T-helper 1 cell (primary cell): ENCODE measurements at places on chromosomes 2 and 18.

DNA sequence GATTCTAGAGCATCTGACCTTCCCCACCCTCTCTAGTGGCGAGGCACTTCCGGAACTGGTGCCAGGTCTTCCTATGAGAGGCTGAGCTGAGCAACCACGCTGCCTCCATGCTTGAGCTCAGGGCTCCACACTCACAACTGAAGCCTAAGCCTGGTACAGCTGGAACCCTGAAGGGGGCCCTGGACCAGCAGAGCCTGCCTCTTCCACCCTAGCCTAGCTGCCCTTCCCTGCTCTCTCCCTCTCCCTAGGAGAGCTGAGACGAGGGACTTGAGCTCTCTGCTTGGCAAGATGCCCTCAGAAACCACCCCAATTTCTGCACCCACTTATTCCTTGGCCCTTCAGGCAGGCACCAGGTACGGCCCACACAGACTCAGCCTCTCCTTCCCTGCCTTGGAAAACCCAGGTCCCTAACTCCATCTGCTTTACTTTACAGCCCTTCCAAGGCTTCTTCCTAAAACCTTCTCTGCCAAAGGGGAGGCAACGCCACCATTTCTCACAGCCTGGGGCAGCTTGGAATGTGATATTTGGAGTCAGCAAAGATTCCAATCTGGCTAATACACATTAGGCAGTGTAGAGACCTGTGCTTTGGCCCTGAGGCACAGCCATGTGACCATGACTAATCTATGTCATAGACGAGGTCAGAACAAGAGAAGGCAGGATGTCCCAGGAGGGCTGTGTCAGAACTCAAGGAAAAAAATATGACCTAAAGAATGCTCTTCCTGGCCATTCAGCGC is 18.8 kb downstream of the COX7A2L start:
- DNase-seq, result no peak

GRCh38 chr18:54774981-54775665 is 53.2 kb upstream of the RAB27B start:
- no peak for DNase-seq

DNA sequence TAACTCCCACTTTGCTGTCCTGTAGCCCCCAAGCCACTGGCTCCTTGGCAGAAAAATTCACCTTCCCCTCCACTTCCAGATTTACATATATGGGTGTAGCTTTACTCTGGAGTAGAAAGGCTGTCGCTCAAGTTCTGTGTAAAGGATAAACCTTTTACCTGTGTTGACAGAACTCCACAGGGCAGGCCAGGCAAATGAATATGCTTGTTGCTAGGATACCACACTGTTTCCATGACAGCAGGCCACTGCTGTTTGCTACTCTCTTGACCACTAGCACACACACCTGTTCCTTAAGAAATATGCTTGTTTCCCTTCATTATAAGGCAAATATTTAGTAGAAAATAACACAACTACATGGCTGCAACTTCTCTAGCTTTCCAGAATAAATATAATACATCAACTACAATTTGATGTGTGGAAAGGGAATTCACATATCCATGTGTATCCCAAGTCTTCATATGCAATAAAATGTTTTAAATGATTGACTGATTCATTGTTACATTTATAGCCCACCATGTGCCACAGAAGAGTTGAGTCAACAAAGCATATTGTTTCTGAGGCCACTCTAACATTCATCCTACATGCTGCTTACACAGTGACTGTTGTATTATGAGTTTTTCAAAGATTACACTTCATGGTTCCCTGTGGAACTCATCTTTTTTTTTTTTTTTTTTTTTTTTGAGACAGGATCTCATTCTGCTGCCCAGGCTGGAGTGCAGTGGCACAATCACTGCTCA is 56.2 kb upstream of the ROCK1 start:
- DNase-seq, result no peak

GRCh38 chr2:7665880-7666279 is 748.7 kb downstream of the RNF144A start:
- peak; percentile 23 for DNase-seq

DNA sequence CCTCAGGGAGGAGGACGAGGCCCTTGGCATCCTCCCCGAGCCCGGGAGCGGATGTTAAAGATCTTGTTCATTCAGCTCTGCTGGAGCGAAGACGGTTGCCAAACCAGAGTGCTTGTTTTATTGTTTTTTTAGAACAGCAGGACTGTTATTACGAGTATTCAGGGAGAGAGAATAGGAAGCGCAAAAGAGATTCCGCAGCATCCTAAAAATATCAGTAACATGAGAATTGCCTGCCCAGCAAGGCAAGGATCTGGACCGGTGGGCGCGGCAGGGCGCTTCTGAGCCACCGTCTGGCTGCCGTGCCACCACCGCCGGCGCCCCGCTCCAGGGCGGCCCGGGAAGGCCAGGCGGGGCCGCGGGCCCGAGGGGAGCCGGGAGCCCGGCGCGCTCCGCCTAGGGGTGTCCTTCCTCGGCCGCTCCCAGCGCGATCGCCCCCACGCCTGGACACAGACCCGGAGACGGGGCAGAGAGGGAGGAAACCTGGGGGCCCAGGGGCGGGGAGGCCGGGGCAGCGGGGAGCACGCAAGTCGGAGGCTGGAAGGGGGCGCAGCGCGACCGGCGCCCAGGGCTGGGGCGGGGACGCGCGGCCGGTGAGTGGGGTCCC is 843 bp downstream of the CYS1 start:
- DNase-seq, result no peak

DNA sequence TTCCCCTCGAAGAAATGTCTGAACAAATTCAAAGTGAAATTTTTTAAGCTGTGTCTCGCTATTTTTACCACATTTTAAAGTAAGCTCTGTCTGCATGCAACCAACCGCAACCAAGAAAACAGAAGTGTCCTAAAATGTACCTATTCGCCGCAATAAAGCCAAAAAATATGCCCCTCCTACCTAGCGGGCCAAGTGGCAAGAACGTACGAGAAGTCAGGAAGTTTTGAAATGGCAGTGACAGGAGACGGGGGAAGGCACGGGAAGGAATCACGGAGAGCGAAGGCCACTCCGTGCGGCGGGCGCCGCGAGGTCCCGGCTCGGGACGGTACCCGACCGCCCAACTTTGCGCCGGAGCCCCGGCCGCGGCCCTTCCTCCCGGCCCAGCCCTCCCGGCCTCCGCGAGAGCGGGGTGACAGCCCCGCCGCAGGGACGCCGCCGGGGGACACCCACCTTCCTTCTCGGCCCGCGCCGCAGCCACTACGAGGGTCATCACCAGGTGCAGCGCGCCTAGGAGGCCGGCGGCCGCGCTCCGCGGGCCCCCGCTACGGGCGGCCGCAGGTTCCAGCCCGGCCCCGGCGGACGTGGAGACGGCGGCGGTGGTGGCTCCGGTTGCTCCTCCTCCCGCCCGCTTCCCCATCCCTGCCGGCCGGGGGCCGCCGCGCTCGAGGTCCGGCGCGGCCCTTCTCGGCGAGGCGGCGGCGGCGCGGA is 568 bp downstream of the TMEM131 start:
- peak; percentile 24 for DNase-seq

DNA sequence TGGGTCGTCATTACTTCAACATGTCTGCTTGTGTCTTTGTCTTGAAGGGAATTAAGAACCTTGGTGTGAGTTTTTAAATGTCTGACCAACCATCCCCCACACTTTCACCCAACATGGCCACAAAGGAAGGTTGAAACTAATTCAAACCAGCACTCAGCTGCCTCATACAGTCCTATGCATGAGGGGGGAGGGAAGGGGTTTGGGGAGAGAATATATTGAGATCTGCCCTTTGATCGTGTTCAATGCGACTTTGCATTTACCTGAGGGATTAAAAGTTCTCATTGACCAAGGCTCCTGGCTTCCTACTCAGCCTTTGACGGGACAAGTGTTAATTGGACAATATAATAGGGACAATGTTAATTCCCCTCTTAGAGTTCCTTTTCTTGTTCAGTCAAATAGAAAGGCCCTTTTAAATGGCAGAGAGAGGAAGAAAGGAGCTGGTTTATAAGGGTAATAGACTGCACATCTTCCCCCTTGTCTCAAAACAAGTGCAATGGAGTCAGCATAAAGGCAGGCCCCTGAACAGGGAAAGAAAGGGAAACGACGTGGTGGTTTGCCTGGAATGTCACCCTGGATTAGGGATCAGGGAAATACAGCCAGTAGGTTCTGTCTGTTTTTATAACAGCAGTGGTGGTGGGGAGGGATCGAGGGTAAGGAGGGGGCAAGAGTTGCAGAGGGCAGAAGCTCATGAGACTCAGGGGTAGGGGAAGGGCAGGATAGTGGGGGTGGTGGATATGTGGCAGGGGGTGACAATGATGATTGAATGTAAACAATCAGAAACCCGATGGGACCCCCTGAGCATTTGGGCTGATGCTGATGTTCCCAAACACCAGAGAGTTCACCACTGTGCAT is 198.7 kb downstream of the MYCN start:
- no peak for DNase-seq

DNA sequence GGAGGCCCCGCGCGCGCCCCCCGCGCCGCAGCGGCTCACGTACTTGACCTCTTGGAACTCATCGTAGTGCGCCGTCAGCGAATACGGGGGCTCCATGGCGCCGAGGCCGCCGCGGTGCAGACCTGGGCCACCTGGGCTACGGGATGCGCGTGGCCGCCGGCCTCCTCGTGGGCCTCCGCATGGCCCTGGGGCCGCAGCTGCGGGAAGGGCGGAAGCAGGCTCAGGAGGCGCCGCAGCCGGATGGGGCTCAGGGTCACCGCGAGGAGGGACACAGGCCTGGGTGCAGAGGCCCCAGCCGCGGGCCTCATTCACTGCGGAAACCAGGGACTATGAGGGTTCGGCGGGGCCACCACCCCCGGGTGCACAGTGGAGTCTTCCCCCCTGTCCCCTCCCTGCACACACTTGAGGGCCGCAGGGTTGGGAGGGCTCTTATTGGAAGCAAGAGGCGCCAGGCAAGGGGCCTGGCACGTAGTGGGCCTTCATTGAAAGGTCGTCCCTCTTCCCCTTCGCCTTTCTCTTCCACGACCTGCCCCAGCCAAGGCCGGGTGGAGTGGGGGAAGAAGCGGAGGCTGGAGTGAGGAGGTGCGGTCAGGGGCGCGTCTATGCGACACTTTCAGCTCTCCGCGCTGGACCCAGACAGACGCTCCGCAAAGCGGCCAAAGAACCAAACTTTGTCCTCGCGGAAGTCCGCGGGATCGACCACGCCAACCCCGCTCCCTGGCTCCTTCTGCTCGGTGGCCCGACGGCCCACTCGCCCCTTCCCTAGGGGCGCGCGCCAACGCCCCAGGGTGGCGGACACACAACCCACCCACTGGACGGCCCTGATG is 863 bp downstream of the ECEL1 start:
- no peak for DNase-seq

- no peak for DNase-seq
Measured at GRCh38 chr2:25044011-25044410, 2.1 kb downstream of the EFR3B start.

GRCh38 chr18:56873441-56874140 is 222.4 kb downstream of the WDR7 start:
- no peak for DNase-seq

DNA sequence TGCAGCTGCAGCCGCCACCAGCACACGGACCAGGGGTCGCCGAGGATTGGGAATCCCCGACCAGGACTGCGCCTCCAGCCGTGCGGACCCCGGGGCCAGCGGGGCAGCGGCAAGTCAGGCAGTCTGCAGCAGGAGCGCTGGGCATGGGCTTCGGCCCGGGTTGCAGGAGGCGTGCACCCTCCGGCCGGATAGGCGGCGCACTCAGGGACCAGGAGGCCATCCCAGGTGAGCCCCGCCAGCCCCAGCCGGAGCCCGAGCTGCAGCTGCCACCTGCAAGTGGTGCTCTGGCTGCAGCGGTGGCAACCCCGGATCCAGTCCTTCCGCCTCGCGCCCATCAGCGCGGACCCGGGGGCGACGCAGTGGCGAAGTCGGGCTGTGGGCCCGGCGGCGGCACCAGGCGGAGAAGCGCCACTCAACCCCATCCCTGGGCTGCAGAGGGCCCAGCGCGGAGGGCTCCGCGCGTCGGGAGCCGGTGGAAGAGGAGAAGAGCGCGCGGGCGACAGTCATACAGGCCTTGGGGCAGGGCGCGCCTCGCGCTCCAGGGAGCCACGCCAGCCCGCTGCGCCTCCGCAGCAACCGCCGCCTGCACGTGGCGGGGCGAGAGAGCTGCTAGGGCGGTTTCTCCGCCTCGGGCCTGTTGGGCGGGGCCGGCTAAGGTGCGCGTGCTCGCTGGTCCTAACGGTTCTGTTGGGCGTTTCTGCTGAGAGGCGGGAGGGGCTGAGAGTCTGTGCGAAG is 73.8 kb downstream of the RPIA start:
- no peak for DNase-seq

DNA sequence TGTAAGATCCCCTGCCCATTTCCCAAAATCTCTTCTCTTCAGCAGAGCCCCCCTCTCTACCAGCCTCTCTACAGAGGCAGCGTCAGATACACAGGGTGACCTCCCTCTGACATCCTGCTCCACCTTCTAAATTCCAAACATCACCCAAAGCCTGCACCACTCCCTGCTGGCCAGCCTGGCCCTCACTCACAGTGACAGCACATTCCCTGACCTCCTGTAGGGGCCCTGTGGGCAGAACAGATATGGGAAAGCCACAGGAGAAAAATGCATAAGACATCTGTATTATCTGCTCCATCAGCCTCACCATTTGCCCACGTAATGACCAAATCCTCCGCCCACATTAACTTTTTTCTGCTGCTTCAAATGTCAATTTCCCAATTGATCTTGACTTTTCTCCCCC is 40.6 kb downstream of the TRABD2A start:
- no peak for DNase-seq

GRCh38 chr2:138327967-138328366 is 173.6 kb upstream of the SPOPL start:
- DNase-seq, result no peak

GRCh38 chr2:1339388-1340140 is 73.7 kb upstream of the TPO start:
- DNase-seq, result no peak

DNA sequence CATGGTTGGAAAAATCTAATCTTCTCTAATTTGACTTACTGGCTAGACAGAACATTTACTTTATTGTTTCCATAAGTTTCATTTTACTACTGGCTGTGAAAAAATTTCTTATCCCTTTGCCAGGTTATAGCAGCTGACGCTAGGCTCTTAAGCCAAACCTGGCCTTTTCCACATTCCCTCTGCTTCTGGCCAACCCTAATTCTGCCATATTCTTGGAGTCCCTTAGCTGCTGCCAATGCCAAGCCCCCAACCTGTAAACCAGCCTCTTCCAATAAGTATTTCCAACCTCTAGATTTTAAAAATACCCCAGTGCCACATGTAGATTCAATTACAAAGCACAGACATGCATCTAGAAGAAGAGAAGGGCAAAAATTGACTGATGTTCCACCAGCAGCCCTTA is 452.3 kb upstream of the MEX3C start:
- no peak for DNase-seq

- no peak for DNase-seq
Measured at GRCh38 chr2:47299555-47299954, 103.4 kb upstream of the MSH2 start.

DNA sequence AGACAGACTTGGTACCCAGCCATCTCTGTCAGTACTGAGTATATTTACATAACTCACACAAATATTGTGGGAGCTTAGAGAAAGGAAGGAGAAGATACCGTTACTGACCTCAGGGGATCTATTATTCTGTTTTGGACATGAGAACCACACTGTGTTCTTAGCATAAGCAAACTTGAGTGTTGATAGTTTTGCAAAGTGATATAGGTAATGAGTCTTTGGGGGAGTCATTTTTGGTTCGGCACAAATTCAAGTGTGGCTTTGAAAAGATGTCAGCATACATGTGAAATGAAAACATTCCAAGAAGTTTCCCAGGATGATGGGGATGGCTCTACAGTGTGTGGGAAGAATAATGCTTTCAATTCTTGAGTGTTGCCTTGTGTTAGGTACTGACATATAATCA is 24.1 kb downstream of the SMARCAL1 start:
- DNase-seq, result no peak

GRCh38 chr2:184611361-184612085 is 13.2 kb downstream of the ZNF804A start:
- no peak for DNase-seq

GRCh38 chr2:110903548-110903947 is 171.2 kb downstream of the ACOXL start:
- DNase-seq, result no peak
